ENCODE measurements at places on chromosomes 5 and 9.

DNA sequence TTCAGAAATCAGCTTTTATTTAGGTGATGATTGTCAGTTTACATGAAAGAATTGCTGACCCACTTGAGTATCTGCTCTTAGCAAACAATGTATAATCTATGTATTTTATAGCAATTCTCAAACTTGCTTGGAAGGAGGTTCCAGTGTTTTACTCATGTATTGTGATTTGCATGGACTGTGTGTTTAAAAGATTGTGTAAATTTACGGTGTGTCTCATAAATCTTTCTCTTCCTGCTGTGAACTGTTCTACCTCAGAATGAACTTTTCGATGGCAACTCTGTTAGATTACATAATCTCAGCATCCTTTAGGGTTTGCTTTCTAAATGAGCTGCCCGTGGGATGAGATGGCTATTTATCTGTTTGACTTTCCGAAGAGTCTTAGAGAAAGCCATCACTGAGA is 122.5 kb downstream of the MEF2C start:
- no peak for DNase-seq

GRCh38 chr5:34870382-34870781 is 31.4 kb downstream of the TTC23L start:
- DNase-seq, result no peak

DNA sequence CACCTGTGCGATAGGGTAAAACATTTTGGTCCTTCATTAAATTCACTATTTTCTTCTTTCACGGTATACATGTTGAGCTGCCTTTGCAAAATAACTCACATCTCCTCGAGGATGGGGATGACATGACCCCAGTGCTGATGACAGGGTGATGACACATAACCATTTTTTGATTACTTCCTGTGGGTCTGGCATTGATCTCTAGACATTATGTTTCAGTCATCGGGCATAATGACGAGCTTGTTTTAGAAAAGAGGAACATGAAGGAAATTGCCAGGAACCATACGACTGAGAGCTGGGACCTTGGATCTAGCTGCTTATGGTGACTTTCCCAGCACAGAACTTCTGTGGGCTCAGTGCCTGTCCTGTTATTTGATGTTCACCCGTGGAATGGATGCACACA is 25.2 kb downstream of the COL5A1 start:
- DNase-seq, result no peak

DNA sequence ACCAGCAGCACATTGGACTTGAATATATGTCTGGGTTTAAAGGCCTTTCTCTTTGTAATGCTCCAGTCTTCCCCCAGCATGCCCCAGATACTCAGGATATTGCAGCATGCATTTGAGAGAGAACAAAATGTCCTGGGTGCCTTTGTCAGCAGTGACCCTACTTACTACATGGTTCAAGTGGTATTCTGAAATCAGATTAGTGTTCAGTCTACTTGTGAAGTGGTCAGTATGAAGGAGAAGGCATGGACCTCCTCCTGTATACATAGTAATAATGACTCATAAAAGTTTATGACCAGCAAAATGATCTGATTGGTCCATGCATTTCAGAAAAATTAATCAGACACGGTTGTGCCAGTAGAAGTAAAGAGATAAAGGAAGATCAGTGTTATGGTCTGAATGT is 25.4 kb downstream of the GPR21 start:
- DNase-seq, result no peak

DNA sequence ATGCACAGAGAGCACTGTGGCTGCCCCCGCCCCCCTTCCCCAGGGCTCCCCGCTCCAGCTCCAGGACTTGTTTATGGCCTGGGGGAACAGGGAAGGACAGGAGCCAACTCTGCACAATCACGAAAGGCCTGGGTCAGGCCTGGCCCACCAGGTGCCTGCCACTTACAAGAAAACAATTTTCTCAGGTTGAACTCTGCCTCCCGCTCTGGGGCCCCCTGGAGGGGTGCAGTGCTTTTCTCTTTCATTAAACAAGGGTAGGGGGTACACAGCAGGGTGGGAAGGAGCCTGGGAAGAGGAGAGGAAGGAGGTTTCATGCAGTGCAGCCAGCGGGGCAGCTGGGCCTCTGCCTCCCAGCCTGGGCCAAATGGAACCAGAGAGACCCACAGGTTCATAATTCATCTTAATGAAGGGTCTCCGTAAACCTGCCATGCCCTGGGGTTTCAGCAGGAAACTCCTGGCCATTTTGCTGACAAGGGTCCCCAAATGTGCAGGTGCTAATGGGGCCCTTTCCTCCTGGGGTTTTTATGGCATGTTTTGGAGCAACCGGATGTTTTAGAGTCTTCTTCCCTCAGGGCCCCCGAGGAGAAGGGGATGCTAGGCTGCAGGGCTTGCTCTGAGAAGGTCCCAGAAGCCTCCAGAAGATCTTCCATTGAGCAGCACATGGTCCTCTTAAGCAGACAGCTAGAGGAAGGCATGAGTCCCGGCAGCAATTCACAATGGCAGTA is 219.8 kb downstream of the SLIT3 start:
- DNase-seq, result no peak

DNA sequence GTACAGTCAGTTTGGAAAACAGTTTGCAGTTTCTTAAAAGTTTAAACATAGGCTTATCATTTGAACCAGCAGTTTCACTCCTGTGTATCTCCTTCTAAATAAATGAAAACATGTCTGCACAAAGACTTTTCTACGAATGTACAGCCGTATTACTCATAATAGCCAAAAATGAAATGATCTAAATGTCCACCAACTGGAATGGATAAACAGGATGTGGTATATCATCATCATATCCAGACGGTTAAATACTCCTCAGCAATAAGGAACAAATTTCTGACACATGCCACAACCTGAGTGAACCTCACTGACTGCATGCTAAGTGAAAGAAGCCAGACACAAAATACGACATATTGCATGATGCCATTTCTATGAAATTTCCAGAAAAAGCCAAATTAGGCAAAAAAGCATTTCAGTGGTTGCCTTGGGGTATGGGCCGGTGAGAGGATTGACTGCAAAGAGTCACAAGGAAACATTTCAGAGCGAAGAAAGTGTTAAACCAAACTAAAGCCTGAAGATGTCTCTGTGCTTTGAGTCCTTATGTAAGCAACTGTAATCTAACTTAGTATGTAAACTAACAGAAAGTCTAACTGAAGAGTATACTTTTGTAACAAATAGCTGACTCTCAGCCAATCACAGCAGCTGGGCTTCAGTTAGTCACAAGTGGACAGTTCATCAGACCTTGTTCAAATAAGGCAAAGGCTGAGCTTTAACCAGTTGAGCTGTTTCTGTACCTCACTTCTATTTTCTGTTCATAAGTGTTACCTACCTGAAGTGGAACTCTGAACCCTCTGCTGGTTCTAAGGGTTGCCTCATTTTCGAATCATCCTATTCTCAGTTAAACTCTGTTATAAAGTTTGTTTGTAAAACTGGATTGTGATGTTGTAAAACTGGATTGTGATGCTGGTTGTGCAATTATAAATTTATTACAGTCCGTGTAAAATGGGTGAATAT is 65.2 kb downstream of the TRIO start:
- DNase-seq, result no peak

GRCh38 chr9:37966412-37967013 is 62.6 kb upstream of the SLC25A51 start:
- DNase-seq, result no peak

DNA sequence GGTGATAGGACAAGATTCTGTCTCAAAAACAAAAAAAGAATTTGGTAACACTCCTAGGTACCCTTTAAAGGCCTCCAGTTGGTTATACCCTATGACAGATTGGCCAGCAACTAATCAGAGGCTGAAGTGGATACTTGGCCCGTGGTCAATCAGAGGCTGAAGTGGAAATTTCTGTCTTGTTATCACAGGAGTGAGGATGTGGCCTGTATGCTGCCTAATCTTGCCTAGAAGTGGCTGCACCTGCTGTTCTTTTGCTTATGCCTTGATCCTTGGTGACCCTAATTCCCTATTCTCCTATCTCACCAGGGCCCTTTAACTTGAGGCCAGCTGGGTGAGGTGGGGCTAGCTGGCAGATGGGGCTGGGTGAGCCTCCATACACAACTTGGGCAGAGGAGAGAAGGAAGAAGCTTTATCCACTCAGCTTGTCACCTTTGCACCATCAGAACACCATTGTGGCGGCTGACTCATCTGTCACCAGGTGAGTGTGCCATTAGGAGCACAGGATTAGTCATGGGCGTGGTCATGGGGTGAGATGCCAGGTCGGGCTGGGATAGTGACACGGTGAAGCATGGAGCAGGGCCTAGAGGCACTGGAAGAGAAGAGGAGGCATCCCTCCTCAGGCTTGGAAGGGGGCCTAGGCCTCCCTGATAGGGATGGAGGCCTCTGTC is 41.5 kb downstream of the SAR1B start:
- no peak for DNase-seq

- DNase-seq, result no peak
Observed at GRCh38 chr5:157528036-157528632, 47.4 kb downstream of the ADAM19 start.

DNA sequence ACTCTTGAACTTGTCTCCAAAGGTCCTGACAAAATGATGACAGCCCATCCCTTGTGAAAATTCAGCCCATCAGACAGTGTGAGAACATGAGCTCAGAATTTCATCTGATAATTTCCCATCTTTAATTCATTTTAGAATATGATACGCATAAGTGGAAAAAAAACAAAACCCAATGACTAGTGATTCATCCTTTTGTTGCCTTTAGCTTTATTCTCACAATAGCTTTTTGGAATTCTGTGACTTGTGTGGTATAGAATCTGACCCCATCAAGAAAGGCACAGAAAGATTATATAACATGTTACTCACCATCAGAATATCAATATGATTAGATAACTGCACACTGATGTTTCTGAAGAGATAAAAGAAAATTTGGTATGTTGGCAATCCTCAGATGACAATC is 16.1 kb upstream of the TMED7 start:
- DNase-seq, result no peak

DNA sequence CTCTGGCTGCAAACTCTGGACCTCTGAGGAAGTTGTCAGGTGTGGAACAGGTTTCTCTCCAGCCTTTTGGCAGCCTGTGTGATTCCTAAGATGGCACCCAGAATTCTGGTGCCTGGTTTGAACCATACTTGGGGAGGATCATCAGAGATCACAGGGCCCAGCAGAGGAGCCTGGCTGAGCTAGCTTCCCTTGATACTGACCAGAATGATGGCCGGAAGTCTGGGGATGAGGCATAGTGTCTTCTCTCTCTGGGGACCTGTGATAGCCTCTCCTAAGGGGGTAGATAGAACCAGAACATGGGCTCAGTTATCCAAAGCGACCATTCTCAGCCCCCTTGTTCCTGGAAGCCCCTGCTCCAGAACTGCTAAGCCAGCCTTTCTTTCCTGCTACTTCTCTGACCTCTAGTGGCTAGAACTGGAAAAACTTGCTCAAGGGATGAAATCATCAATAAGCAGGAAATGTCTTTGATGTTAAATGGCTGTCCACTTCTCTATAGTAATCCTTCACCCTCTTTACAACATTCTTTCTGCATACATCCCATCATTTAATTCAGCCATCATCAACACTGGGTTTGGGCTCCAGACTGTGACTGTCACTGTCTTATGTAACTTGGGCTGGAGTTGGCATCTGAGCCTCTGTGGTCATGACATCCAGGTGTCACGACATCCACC is 55.1 kb downstream of the C9orf152 start:
- DNase-seq, result no peak

- DNase-seq, result no peak
Observed at GRCh38 chr5:104297076-104297475, 734.5 kb upstream of the NUDT12 start.
